ENCODE measurements at places on chromosomes 2 and 18.

DNA sequence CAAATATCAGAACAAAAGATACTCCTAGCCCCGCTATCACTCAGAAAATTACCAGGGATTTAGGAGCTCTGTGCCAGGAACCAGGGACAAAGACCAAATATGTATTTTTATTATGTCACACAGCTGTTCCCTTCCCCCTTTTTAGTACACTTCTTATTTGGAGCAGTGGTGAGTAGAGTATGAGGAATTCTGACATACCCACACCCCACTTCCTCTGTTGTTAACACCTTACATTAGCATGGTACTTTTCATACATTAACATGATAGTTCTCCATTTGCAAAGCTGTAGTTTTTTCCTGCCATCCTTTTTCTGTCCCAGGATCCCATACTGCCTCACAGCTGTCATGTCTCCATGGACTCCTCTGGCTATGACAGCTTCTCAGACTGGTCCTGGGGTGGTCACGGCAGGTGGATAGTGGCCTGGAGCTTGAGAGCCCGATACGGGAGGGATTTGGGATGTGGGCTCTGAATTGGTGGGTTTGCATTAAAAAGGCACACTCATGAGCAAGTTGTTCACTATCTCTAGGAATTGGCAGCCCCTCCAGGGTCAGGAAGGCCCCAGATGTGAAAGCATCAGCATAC is 100.2 kb downstream of the SH3RF3 start:
- DNase-seq: no peak

GRCh38 chr18:58208207-58208932 is 164.3 kb downstream of the NEDD4L start:
- DNase-seq: no peak

DNA sequence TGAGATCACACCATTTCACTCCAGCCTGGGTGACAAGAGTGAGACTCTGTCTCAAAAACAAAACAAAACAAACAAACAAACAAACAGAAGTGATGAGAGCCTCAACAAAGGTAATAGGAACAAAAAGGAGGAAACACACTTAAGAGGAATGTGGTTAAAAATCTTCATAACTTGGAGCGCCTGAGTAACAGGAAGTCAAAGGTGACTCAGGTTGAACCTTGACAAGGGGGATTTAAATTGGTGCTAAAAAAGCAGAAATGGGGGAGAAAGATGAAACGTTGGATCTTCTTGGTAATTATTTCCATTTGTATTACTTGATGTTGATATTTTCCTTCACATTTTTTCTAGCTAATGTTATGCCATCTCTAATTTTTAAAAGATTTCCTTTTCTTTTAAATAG is 318.5 kb upstream of the TCF4 start:
- DNase-seq: no peak

DNA sequence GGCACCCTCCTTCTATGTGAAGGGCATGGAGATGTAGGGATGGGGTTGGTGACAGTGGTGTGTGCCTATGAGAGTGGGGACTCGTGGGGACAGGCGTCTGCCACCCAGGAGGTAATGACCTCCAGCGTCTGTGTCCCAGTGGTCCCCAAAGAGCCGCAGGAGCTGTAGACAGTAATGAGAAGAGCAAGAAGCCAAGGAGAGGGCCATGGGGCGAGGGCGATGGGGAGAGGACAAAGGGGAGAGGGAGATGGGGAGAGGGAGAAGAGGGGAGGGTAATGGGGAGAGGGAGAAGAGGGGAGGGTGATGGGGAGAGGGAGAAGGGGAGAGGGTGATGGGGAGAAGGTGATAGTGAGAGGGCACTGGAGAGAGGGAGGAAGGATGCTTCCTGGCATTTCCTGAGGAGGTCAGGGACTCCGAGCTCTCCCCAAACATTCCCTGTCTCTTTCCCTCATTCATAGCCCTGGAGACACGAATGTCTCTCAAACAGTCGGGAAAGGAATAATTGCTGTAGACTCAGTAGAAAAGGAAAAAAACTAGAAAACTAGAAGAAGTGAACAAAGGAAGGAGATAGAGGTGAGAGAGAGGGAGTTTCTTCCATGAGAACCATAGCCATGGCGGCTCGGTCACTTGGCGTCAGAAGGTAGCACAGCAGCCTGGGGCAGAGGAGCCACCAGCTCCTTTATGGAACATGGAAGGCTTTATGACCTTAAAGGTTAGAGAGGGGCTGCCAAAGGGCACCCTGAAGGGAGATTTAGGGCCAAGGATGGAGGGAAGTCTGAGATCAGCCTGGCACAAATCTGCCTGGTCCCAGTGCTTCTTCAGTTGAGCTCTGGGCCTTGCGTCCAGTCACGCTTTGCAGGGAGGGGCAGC is 39.5 kb downstream of the PSD4 start:
- DNase-seq: no peak

GRCh38 chr2:110783196-110783873 is 51.0 kb downstream of the ACOXL start:
- no peak for DNase-seq

GRCh38 chr18:24735624-24736231 is 275.3 kb downstream of the HRH4 start:
- no peak for DNase-seq

DNA sequence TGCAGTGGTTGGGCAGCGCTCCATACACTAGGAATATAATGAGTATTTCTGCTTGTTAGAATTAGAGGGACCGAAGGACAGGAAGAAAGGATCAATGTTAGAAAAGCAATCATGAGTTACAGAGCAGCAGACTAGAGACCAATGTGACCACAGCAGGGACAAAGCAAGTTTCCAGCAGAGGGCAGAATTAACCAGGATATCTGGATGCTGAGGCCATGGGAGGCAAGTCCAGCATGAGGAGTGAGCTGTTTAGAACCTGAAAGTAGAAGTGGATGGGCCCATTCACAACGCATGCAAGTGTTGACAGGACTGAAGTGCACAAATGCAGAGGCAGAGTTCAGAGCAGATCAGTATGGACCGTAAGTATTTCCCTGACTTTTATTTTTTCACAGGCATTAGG is 910.4 kb upstream of the GYPC start:
- no peak for DNase-seq

DNA sequence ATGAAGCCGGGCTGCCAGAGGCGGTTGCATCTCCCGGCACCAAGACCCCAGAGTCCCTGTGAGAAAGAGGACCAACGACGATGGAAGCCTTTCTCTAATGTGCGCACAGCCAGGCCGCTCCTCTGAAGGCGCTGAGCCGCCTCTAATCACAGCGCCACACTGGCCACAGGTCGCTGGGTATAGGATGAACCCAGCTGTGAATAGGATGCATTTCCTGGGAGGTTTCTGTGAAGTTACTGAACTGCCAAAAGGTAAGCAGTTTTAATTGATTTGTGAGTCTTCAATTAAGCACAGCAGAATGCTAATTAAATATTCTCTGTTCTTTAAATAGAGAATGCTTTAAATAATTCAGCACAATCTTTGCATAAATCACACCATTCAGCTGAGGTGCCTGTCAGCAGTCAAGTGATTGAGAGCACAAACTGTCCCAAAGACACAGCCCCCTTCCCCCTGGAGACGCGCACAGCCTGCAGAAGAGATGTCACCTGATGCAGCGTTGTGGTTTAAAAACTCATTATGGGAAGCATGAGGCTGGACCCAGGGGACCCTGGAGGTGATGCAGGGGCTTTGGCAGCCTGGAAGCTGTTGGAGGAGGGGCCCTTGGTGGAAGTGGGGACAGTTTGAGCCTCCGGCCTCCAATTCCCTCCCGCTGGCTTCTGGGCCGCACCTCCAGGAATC is 98.1 kb downstream of the RTP5 start:
- DNase-seq: no peak

DNA sequence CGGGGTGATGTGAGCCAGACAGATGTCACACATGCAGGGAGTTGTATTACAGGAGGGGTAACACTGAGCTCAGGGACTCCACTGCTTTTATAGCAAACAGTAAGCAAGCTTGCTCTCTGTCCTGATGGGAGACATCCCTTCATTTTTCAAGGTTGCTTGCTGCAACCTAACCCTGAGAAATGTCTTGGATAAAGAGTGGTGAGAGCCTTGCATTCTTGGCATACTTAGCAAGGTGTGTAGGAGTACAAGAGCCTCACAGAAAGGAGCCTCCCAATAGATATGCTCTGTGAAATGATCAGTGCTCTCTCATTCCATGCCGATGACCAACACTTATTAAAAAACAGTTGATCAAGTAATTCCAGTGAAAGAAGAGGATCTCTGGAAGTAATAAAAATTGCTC is 8.1 kb downstream of the PFN4 start:
- no peak for DNase-seq
